DMS 273 treated with DMSO at 0.1 percent for 48 hours (cell line): ENCODE measurements at places on chromosomes 16 and 17.

DNA sequence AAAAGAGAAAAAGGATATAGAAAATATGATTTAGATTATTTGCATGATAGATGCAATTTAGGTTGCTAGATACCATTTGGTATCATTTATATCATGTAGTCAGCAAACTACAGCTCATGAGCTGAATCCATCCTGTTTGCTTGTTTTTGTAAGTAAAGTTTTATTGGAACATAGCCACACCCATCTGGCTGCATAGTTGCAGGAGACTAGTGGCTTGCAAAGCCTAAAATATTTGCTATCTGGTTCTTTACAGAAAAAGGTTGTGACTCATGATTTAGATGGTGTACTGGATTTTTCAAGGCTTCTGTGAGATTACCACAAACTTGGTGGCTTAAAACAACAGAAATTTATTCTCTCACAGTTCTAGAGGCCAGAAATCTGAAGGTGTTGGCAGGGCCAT, 49.9 kb downstream of the MAP2K4 start:
- DNase-seq: no peak

GRCh38 chr16:85269165-85269564, 156.9 kb upstream of the CIBAR2 start:
- no peak for DNase-seq

- no peak for DNase-seq
These were observed 12.1 kb downstream of the METRNL start for GRCh38 chr17:83091257-83092141.

DNA sequence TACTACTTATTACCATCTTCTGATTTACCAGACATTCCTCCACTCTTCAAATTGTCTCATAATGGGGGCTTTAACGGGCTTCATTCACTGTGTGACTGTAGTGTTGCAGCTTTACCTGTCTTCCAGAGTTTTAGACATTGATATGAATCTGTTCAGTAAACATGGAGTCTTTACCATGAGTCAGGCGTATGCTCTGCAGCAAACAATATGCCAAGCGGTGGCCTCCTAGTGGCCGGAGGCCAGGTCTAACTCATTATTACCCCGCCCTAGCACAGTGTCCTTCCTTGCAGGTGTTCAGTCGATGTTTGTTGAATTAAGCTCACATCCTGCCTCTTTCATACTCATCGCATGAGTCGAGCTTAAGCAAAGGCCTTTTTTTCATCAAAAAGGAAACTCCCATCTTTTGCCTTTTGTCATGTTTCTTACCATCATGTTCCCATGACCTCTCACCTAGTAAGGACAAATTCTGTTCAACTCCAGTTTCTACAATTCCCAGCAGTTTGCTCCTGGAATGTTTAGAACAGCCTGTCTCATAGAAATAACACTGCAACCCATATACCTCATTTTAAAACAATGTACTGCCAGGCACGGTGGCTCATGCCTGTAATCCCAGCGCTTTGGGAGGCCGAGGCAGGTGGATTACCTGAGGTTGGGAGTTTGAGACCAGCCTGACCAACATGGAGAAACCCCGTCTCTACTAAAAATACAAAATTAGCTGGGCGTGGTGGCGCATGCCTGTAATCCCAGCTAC, 39.4 kb downstream of the TUBD1 start:
- no peak for DNase-seq

DNA sequence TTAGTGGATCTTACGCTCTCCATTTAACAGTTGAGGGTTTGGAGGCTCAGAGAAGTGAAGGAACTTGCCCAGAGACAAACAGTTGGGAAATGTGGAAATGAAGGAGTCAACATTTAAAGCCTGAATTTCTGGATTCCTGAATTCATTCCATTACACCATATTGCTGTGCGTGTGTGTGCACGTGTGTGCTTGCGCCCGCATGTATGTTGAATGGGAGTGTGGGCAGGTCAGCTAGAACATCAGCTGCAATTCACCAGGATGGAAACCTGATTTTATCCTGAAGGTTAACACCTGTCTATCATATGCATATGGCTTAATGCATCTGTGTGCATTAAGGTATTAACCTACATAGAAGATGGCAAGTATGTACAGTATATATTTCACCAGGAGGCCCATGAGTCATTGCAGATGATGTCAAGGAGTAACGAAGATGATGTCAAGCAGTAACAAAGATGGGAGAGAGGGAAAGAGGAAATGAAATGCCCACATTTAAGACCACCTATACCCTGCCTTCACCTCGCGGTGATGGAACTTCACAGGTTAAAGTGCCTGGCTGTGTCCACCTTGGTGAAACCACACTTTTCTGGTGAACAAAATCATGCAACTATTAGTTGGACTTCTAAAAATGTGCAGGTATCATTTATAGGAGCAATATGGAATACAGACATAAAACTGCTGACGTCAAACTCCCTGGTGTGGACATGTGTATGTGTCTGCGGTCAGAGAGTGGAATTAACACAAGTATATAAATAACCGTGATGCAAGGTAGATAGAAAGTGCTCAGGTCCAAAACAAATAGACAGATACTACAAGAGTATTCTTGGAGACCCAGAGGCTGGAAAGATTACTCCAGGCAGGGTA, 832 bp upstream of the ADAP2 start:
- DNase-seq: no peak

- no peak for DNase-seq
These were observed 37.3 kb upstream of the ELAC2 start for GRCh38 chr17:13055131-13055530.

DNA sequence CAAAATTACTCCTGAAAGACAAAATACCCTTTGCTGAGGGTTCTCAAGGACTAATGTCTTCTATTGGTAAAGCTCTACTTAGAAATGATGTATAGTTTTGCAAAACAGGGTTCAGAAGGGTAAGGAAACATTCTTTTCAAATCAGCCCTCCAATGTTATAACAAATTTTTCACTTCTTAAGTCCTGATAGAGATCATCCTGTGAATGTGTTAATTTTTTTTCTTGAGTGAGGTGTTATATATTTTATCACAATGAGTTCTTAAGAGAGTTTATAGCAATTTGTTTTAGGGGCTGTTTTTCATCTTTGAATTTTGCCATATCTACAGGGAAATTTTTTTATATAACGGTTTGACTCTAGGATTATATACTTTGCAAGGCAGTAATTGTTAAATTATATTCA, 29.5 kb downstream of the CYB5B start:
- no peak for DNase-seq

GRCh38 chr17:7816926-7817642, 16.9 kb upstream of the KDM6B start:
- DNase-seq: no peak

DNA sequence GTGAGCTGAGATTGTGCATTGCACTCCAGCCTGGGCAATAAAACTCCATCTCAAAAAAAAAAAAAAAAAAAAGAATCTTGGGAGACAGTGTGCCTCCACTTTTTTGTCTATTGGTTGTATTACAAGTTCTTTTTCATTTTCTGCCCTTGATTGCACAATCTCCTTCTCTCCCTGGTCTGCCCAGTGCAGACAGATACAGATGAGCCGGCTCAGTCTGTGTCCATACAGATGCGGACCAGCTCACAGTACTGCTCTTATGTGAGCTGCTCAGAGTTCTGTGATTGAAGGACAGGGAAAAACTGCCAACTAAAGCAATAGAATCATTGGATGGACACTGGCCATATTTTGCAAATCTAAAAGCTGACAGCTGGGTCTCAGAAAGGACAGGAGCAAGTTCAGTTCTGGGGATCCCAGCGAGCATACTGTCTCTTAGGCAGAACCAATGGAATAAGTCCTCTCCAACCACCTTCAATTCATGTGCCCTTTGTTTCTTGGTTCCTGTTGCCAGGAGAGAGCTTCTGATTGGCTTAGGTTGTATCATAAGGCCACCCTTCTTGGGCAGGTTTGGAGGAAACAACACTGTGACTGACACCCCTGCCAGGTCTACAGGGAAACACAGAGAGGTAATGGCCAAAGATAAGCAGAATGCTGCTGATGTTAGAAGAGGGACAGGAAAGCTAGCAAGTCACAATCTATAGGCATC, 495.6 kb upstream of the HSBP1 start:
- DNase-seq: no peak

DNA sequence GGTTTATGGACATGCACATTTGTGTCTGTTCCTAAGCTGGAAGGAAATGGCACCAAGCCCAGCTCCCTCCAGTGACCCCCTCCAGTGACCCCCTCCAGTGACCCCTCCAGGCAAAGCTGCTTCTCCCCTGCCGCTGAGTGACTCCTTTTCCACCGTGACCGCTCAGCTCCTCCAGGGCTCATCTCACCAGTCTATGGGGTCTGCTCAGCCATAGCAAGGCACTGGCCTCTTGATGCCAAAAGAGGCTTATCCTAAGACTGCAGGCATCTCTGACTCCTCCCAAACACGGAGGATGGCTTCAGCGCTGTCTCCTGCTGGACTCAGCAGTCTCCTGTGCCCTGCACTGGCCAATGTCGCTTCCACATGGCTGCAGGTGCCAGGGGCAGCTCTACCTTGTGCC, 35.3 kb downstream of the FA2H start:
- DNase-seq: no peak

DNA sequence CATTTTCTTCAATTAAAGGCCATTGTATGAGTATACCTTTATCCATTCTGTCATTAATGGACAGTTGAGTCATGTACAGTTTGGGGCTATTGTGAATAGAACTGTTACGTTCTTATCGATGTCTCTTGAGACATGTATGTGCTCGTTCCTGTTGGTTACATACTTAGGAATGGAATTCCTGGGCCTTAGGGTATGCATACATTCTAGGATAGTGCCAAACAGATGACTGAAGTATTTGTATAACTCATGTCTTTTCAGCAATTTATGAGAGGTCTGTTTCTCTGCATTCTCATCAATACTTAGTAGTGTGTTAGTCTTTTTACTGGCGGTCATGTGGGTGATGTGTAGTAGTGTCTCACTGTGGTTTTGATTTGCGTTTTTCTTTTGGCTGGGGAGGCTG, 81.2 kb downstream of the USP22 start:
- DNase-seq: no peak

DNA sequence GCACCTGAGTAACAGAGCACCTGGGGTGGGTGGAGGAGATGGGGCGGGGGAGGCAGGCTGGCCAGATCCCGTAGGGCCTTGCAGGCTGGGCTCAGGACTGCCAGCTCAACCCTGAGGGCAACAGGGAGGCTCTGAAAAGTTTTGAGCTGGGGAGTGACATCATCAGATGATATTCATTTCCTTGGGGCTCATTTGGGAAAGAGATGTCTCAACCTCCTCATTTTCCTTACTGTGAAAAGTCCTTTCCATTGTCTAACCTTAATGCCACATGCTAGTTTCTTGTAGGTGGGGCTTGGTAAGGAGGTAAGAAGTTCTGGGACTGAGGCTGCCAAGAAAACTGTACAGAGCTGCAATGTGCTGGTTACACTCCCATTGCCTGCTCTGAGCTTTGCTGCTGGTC, 3.7 kb downstream of the TNS4 start:
- no peak for DNase-seq

DNA sequence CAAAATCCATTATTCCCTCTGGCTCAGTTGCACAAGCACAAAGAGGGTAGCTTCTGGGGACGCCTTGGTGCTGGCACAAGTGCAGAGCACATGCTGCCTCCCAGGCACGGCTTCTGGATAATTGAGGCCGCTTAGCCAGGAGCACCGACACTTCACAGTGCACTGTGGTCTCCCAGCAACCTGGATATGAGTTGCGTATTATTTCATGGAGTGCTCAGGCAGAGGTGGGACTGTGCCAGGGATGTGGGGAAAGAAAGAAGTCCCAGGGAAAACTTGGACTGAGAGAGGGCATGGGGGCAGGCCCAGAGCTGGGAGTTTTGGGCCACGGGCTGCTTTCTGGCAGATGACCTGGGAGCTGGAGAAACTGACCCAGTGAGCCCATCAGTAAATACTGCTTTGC, 37.5 kb downstream of the MPRIP start:
- DNase-seq: no peak

DNA sequence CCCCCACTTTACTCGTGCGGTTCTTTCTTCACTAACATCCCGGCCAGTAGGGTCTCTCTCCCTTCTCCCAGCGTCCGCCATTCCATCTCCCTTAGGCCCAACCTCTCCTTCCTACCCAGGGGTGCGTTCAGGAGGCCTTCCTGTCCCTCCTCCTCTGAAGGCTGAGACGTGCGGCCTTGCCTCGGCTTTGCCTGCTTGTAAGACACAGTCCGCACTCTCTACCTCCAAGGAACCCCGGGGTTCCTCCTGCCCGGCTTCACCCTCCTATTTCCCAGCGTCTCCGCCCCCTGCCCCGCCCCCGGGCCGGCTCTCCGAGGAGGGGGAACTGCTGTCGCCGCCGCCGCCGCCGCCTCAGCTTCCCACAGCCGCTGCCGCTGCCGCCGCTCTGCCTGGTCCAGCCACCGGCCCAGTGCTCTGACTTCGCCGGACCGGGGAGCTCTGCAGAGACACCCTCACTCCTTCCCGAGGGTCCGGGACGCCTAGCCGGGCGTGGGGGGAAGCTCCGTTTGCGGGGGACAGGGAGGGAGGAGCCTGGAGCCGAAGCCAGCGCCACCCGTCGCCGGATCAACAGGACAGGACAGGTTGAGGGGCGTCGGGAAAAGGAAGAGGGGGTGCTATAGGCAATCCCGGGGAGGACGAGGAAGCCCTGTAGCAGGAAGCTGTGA, 1.2 kb upstream of the FGF11 start:
- DNase-seq: no peak

DNA sequence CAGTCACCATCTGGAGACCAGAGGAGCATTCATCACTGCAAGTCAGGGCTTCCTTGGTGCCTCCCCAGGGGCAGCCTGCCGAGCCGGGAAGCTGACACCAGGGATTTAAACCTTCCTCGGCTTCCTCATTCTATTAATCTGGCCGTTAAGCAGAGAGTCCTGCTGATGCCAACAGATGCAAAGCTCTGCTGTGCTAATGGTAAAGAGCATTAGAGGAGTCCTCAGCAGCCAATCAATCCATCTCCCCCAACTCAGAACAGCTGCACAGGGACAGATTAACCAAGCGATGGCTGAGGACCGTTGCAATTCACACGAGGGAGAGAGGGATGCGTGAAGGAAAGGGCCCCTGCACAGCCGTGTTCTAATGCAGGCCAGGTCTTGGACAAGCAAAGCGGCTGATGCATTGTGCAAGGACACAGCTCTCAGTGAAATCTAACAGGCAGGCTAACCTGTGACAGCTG, 116.6 kb downstream of the XYLT1 start:
- DNase-seq: peak; percentile 92

GRCh38 chr17:6027342-6028024, 42.7 kb upstream of the WSCD1 start:
- DNase-seq: no peak

- peak; percentile 10 for DNase-seq
These were observed 58.3 kb downstream of the SPACA3 start for GRCh38 chr17:33049781-33050414.

GRCh38 chr17:79815836-79816461, 19.1 kb upstream of the CBX8 start:
- no peak for DNase-seq

- no peak for DNase-seq
These were observed 62.6 kb downstream of the PLCG2 start for GRCh38 chr16:81841722-81842121.

- DNase-seq: no peak
These were observed 11.3 kb upstream of the ABCA10 start for GRCh38 chr17:69239611-69240600.

- DNase-seq: no peak
These were observed 11.8 kb downstream of the MRM1 start for GRCh38 chr17:36613155-36613554.

- no peak for DNase-seq
These were observed 45.1 kb downstream of the RGS9 start for GRCh38 chr17:65182233-65182632.

- no peak for DNase-seq
These were observed 10.9 kb downstream of the ZNF200 start for GRCh38 chr16:3223913-3224515.
